Temporal lobe (tissue), 4 donors: ENCODE measurements at places on chromosomes 16 and 17. TPM values are rescaled to one million over a fixed set of nuclear protein-coding genes. Genes with fewer than 3 reads are reported as not detected.

The GDPD3 gene
- 1.7 TPM for total RNA-seq

The CRAMP1 gene
- 10.6 TPM for total RNA-seq

The RMI2 gene
- 3.7 TPM for total RNA-seq

The DYNLRB2 gene
- total RNA-seq, result 1.7 TPM

The ACAP1 gene
- 0.25 TPM for total RNA-seq

The LAT gene
- total RNA-seq, result 0.49 TPM

The MAP2K6 gene
- 26.3 TPM for total RNA-seq

The SNAI3 gene
- under 0.01 TPM for total RNA-seq

The KRTAP4-3 gene
- total RNA-seq, result not detected

The LITAFD gene
- not detected for total RNA-seq
